Epithelial cell of prostate (primary cell): ENCODE measurements at places on chromosomes 13 and 19.

DNA sequence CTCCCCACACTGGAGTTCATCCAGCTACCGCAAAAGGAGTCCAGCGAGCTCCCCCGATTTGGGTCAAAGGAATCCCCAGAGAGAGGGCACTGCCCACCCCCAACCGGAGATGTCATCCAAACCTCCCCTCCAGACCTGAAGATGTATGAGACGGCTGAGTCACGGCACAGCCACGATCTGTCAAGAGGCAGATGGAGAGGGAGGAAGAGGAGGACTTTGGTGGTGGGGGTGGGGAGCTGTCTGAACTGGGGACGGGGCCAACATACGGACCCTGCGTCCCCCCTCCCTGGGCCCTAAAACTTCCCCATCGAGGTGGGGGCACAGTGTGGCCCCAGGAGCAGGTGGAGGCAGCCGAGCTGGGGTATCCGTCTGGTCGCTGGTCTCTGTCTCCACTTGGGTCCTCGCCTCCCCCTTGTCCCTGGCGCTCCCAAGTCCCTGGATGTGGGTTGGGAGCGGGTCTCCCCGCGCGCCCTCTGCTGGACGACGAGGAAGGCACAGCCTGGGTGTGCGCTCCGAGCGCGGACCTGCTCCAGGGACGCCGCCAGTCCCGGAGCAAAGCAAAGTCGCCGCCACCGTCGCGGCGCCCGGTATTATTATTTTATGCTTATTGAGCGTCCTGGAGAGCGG, 3.8 kb downstream of the PDE4A start:
- DNase-seq, result no peak

DNA sequence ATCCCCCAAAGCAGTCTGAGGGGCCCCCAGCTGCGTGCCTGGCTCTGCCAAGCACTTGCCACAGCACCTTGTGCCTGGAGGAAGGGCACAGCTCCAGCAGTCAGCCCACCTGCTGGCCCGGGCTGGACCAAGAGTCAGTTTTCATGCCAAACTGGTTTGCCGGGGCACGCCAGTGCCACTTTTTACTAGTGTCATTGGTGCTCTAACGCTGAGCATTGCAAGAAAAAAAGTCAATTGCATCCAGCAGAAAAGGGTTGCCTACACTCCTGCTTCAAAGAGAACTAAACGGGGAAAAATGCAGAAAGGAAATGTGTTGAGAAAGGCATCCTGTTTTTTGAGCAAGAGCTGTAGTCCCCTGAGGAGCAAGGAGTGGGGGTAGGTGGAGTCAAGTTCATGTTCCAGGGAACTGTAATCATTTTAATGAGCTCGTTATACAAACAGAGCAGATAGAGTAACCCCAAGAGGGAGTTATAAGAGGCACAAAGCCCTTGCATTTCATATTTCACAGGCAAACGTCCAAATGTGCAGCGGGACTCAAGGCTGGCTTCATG, 68.4 kb downstream of the F2RL3 start:
- DNase-seq, result no peak

- DNase-seq, result no peak
Observed at GRCh38 chr13:99721606-99722337, 220.5 kb downstream of the TM9SF2 start.

- DNase-seq, result no peak
Observed at GRCh38 chr19:45919678-45920077, 5.1 kb upstream of the NANOS2 start.

- no peak for DNase-seq
Observed at GRCh38 chr19:23415561-23416191, 20.4 kb upstream of the ZNF91 start.

DNA sequence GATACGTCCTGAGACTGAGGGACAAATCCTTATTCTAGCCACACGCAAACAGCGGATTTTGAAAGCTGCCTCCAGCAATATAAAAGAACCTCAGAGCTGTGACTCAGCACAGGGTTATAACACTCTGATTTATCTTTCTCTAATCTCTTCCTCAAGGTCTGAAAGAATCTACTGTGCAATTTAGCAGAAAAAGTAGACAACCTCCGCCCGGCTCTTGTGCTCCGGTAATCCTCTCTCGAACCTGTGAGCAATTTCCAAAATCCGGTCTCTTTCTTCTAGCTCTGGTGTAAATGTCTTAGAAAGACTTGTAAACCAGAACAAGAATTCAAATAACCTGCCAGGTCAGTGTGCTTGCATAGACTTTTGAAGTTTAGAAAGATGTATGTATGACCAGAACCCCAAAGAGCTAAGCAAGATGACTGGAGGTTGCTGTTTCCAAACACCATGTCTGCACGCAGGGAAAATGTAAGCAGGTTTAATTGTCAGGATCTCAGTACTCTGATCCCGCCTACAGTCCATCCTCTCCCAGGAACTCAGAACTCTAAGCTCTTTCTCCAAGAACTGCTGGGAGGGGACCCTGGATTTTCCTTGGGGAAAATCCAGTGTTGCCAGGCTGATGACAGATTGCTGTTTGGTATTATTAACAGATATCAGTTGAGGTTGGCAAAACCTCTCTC, 338.1 kb downstream of the RFC3 start:
- DNase-seq, result no peak

GRCh38 chr19:47885067-47885463, 1.1 kb downstream of the SULT2A1 start:
- no peak for DNase-seq

GRCh38 chr13:31882794-31883193, 143.5 kb downstream of the RXFP2 start:
- DNase-seq, result no peak

- DNase-seq, result no peak
Observed at GRCh38 chr19:35767288-35768081, 7.9 kb upstream of the ARHGAP33 start.

- no peak for DNase-seq
Observed at GRCh38 chr13:99847318-99847750, 124.2 kb downstream of the ZIC5 start.

- DNase-seq, result no peak
Observed at GRCh38 chr13:111335298-111335697, 14.9 kb downstream of the TEX29 start.

DNA sequence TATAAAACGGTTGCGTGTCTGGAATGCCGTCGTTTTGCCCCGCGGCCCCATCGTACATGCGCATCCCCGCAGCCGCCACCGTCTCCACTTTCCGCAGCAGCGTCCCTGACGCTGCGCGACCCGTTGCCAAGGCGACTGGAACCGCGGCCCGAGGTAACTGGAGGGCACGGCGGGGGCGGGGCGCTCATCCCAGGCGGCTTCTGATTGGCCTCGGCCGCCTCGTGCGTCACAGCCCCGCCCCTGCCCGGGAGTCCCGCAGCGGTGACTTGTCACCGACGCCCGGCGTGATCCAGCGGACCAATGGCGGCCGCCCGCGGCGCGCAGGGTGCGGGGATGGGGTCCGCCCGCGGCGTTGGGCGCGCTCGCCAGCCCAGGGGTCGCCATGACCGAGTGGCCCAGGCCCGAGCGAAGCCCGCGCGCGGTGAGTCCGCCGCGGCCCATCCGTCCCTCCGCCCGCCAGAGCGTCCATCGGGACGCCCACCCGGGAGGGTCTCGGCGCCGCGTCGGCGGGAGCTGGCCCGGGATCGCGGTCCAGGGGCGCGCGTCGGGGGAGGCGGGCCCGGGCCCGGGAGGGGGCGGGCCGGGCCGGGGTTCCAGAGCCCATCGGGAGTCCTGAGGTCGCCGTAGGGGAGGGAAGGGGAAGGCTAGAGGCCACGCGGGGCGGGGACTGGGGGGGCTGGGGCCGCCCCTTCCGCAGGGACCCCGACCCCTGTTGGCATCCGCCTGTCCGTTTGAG, at the start of gene ZSCAN1:
Gene ZSCAN1 (plus strand): TSS at position 285 of the 736 bp plus-strand sequence. CDS start 3,812 bp downstream, outside the sequence.
- no peak for DNase-seq

DNA sequence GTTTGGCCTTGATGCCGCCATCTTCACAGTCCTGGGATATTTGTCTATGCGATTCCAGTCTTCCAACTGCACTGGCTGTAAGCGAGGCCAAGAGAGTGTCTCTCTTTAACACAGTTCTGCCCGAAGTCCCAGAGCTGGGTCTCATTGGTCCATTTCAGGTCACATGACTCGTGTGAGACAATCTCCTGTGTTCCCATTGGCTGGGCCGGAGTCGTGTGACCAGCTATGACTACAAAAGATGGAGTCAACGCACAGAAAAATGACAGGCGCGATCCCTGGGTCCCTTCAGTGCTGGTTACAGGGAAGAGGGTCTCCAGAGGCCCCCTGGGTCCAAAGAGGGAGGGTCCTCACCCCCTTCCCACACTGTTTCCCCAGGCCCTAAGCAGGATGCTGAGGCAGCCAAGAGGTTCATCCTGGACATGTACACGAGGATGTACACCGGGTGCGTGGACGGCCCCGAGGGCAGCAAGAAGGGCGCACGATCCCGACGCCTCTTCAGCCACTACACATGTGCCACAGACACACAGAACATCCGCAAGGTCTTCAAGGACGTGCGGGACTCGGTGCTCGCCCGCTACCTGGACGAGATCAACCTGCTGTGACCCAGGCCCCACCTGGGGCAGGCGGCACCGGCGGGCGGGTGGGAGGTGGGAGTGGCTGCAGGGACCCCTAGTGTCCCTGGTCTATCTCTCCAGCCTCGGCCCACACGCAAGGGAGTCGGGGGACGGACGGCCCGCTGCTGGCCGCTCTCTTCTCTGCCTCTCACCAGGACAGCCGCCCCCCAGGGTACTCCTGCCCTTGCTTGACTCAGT, 15.9 kb upstream of the S1PR4 start:
- DNase-seq, result no peak

GRCh38 chr19:30135797-30136196, 193.8 kb downstream of the URI1 start:
- no peak for DNase-seq

DNA sequence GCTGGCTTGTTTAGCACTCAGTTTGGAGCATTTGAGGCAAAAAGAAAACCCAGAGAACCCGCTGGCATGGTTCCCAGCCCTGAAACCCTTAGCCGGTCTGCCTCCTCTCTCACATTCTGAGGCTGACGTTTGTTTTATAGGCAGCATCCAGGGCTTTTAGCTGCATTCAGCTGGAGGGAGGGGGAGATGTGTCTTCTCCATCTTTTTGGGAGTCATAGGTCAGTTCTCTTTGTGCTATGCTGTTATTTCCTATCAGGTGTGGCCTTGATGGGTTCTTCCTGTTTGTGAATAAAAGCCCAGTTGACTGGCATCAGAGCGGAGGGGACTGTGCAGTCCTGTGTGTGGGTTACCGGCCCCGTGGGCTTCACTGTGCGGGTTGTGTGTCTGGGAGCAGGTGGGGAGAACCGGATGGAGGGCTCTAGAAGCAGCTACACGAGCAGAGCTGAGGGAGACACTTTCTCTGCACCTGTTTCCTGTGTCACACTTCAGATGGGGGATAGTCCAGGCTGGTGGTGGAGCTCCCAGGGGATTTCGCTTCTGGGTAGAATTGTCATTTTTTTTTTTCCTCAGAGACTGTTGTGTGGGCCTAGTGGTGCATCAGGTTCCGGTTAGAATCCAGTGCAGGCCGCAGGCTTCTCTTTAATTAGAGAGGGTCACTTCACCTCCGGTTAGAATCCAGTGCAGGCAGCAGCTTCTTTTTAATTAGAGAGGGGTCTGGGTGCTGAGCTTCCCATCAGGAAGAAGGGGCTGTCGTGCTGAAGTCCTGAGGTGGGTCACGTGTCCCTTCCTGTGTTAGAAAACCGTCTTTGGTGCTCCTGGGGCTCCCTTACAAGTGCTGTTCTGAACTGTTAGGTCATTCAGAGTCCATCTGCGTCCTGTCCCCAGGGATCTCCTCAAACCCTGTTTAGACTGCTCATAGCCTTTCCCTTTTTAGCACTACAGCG, 69.6 kb downstream of the ARHGEF7 start:
- DNase-seq, result no peak

- DNase-seq, result no peak
Observed at GRCh38 chr19:58578012-58578925, 5.1 kb upstream of the MZF1 start.

- DNase-seq, result no peak
Observed at GRCh38 chr19:30449673-30450072, 77.5 kb downstream of the ZNF536 start.

GRCh38 chr13:84418041-84418440, 535.8 kb upstream of the SLITRK1 start:
- no peak for DNase-seq

DNA sequence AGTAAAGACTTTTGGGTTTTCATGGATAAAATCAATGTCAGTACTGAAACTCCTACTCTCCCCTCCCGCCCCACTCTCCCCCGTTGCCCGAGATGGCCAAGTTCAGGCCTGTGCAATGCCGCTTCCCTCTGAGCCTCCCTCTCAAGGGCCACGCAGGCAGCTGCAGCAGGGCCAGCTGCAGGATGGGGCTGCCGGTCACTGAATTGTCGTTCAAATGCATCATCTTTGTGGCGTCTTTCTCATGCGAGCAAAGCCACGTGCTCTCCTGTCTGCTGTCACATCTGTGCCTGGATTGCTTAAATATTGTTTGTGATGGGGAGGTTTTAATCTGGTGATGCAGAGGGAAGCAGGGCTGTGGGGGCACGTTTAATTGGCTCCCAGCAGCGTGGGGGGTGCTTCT, 26.6 kb downstream of the SHISA2 start:
- no peak for DNase-seq

DNA sequence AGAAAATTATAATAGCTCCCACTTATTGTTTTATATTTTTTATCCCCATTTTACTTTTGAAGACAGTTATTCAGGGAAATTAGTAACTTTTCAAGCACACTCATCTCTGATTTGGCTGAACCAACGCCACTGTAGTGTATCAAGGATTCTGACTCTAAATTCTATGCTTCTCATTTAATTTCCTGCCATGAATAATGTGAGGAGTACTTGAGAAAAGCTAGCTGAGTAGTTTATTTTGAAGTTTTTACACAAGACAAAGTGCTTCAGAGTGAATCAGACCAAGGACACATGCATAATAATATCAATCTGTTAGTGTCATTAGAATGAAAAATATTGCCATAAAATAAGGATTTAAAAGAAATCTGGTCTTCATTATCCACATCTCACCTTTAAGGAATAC, 329.9 kb downstream of the SLITRK6 start:
- no peak for DNase-seq

GRCh38 chr19:4124638-4125037, 716 bp upstream of the MAP2K2 start:
- DNase-seq, result no peak

GRCh38 chr13:99386495-99386894, 79.3 kb upstream of the GPR183 start:
- DNase-seq, result no peak

DNA sequence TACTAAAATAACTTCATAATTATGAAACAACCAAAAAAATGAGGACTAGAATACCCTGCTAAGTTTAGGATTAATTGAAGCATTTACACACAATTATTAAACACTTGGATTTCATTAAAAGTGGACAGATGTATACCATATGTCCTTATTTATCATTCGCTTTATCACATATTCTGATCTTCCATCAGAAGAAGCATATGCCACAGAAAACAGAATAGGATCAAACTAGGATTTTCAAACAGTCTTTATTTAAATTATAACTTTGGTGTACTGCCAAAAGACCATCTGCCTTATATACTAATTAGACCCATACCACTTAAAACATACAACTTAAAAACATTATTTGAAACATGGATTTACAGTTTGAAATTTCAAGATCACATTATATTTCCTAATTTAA, 727.1 kb upstream of the KLHL1 start:
- no peak for DNase-seq

- peak; percentile 56 for DNase-seq
Observed at GRCh38 chr13:48158290-48158689, 63.4 kb upstream of the MED4 start.
